Vagina (tissue), 2 donors: ENCODE measurements at places on chromosomes 11 and 22.

- no peak for DNase-seq
These were observed 12.1 kb downstream of the CHST1 start for GRCh38 chr11:45653277-45653676.

GRCh38 chr11:95058621-95059020, 8.1 kb upstream of the SRSF8 start:
- no peak for DNase-seq

DNA sequence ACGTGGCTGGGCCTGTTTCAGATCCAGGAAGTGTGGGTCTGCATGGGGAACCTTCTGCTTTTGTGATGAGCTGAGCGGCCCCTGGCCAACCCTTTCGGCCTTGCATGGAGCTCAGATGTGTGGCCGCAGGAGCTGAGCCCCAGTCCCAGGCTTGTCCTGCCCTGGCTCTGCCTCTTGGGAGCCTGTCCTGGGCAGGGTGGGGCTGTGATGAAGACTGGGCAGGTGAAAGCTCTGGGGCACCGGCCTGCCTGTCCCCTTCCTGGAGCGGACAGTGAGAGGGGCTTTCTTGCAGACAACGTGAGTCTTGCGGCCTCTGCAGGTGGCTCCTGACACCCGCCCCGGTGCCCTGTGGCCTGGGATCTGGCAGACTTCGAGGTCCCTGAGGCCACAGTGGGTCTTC, 1296.6 kb downstream of the BRD1 start:
- no peak for DNase-seq

DNA sequence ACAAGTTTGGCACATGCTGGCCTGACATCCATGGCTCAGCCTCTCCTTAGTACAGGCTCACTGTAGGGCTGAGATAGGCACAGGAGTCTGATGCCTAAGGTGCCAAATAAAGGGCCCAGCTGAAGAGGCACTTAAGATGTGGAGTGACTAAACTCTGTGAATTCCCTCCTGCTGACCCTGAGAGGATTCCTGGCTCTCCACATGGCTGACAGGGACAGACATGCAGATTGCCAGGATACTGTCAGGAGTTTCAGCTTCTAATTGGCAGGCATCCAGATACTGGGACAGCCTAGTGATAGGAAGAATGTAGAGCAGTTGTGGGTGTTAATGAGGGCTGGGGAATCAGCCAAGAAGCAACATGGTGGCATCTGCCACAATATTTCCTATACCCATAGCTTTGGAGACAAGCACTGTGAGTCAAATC, 558.7 kb downstream of the INSC start:
- peak; percentile 44 for DNase-seq

DNA sequence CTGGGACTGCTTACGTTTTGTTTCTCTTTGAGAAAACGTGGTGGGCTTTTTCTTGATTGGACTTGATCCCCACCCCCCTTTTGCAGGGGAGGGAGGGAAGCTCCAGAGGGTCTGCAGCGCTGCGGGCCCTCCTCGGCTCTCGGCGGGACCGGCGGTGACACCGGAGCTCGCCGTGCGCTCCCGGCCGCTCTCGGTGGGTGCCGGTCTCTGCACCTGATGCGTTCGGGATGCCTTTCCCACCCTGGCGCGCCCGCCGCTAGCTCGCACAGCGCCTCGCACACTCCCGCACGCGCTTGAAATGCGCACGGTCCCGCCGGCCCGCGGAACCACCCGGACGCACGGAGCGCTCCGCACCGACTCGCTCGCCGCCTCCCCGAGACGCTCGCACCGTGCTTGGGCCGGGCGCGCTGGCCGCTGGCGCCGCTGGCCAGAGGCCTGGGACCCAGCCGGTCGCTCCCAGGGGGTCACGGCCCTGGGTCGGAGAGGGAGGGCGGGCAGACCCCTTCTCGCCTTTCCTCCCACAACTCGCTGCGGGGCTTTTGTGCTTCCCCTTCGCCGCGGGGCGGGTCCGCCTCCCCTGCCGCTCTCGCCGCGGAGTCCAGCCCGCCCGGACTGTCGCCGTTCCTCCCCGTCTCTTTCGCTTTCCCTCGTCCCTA, 1.0 kb downstream of the ZBTB16 start:
- no peak for DNase-seq

GRCh38 chr11:11977206-11977938, 31.1 kb downstream of the DKK3 start:
- peak; percentile 82 for DNase-seq

GRCh38 chr11:65429724-65430405, 7.3 kb downstream of the NEAT1 start:
- peak; percentile 91 for DNase-seq

DNA sequence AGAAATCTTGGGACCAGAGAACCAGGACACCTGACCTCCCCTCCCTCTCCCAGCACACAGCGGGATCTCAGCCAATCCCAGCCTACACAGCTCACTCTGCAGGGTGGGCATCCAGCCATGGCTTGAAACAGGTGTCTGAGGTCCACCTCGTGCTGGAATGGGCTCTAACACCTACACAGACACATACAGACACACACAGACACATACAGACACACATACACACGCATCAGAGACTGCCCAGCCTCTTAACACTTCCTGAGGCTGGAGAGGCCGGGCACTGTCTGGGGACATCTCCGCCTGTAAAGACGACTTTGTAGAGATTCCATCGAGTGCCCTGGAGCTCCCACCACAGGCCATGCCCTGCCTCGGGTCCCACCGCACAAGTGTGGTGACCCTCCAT, 36.7 kb downstream of the CAPN1 start:
- DNase-seq: no peak
